Left ventricle myocardium superior (tissue), 1 donor: ENCODE measurements at places on chromosomes 12 and 14.

DNA sequence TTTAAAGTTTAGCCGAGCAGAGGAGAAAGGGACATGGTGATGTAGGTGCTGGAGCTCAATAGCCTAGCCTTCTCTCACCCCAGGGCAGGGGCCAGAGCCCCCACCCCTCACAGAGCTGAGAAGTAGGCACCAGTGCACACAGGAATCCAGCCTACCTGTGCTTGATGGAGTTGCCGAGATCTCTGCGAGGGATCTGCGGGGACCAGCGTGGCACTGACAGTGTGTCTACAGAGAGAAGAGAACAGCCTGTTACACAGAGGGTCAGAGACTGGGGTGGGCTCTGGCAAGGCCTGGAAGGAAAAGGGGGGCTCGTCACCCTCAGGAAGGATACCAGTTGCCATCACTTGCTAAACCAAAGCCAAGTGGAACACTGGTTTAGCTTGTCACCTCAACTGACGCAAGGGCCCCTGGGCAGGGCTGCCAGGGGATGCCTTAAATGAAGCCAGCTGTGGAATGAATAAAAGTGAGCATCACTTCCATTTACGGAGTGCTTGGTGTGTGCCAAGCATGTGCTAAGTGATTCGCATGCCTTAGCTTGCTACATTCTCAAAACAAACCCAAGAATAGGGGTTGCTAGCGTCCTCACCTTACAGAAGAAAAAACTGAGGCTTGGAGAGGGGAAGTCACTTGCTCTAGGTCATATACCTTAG, 220.8 kb upstream of the NOS1 start:
- DNase-seq = no peak

DNA sequence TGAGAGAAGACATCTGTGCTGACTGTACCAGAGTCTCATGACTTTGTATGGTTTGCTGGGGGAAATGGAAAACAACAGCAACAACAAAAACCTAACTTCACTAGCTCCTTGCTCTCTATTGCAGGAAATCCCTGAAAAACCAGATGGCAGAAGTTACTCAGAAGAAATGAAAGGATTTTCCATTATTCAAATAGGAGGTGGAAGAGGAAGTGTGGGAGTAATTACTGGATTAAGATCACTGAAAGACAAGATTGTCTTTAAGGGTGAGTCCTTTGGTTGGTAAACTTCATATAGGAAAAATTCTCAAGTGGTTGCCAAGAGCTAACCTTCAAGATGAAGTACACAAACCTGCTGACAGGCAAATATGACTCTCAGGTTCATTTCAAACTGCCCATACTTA, 391.9 kb upstream of the ATP2B1 start:
- no peak for DNase-seq

DNA sequence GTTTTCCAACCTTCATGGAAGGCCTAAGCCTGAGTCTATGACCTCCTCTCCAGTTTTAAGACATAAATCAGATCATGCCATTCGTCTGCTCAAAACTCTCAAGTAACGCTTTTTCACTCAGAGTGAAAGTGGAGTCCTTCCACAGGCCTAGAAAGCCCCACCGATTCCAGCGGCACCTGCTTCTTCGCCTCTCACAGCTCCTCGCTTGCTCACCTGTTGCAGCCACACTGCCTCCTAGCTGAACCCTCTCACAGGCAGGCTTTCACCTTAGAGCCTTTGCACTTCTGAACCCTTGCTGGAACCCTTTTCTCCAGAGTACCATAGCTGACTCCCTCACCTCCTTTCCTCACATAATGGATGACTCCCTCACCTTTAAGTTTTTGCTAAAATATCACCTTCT, 301.1 kb downstream of the ZFP36L1 start:
- DNase-seq = no peak

DNA sequence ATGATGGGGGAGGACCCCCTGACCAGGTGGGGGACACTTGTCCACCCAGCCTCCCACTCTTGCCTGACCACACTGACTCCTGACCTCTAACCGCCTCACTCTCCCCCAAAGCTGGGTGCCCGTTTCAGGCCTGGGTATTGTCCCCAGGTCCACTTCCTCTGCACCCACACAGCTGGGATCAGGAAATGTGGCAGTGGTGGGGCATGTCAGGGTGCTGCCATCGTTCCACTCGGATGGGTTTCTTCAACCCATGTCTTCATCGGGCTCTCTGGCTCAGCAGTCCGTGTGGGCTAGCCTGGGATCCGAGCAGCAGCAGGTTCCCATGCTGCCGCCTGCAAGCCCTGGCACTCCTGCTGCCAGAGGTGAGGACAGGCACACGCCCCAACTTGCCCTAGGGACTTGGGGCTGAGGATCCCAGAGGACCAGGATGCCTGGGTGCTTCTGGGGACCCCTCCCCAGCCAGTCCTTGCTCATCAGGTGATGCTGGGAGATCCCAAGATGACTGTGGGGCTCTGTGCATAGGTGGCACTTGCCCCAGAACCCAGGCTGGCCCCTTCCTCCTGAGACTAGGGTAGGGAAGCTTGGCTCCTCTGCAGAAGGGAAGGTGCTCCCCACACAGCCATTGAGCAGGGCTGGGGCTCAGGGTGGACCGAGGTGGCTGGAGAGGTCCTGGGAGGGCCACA, 2.9 kb upstream of the CLBA1 start:
- DNase-seq = no peak

- no peak for DNase-seq
Measured at GRCh38 chr12:53829130-53829819, 77.5 kb upstream of the CISTR start.

GRCh38 chr14:53331247-53331646, 178.1 kb upstream of the DDHD1 start:
- DNase-seq = no peak

DNA sequence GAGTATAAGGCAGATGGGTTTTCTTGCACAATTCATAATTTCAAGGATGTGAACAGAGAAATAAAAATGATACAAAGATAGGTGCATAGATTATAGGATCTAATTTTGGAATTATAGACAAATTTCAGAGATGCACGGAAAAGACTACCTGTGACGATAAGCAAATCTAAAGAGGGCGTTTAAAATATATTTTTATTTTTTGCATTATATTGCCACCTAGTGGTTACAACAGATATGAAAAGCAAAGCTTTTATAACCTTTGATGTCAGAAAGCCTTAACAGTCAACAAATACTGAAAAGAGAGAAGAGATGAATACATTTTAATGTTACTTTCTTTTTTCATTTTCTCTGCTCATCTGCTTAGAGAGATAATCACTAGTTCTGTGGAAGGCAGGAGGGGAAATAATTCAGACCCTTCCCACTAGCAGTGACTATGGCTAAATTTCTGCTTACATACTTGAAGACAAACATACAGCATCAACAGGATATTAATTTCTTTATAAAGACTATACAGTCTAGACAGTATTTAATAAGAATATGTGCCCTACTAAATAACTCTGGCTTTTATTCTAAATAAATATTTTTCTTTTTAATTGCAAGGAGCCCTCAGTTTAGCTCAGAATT, 46.3 kb downstream of the NTS start:
- no peak for DNase-seq

GRCh38 chr12:69107541-69107940, 131.8 kb upstream of the CPSF6 start:
- DNase-seq = no peak

DNA sequence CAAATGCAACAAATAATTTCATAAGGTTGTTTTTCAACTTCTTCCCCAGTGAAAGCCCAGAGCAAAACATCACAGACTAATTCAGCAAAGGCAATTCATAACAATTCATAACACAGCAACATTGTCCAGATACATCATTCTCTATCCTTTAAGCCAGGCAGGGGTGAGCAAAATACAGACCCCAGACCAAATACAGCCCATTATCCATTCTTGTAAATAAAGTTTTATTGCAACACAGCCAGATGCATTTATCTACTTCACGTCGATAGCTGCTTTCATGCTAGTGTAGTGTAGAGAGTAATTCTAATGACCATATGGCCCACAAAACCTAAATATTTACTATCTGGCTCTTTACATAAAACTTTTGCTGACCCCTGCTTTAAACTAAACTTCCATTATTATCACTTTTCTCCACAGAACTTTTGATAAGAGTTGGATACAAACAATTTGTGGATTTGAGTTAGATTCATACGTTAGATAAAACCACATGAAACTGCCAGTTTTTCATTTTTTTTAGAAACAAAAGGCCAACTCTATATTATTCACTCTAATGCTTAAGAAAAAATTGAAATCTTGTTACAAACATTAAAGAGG, 174.4 kb downstream of the DUSP6 start:
- no peak for DNase-seq
